ENCODE measurements at places on chromosomes 2 and 18.

- DNase-seq = no peak
Measured at GRCh38 chr2:28068088-28068487, 177.6 kb downstream of the BABAM2 start.

GRCh38 chr18:37362158-37362890 lies 203.3 kb downstream of the CELF4 start:
- peak; percentile 62 for DNase-seq

DNA sequence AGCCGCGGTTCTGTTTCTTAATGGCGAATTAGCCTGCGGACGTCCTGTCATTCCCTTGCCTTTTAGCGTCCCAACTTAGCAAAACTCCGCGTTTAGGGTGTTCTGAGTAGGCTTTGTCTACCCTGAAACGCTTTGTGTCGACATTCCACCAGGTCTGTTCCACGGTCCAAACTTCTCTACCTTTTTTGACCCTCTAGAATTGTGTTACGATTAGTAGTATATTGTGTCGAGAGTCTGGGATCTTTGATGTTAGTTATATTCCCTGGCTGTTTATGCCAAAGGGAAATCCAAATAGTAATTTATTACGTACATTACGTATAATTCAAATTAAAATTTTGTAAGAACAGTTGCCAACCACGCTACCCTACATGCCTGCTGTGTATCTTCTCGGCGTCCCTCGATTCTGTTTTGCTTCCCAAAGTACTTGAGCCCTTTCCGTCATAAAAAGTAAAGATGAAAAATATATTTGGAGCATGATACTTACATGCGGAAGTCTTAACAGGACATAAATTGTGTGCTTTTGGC lies 495 bp upstream of the TTC32 start:
- DNase-seq = no peak

DNA sequence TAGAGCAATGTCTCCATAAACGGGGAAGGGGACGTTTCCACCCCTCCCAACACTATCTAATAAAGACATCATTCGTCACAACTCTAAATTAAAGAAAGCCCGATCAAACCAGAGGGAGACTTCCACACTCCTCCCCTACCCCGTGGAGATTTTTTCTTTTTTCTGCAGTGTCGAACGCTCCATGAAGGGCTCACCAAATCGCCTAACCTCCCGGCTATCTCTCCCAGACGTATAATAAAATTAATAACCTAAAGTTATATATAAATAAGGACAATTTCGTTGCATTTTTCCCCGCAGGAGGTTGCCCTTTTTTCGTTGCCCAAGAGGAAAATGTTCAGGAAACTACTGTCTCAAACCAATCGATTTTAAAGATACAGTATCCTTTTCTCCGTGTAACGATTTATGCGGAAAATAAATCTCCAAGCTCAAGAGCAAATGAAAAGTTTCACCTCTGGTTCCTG lies 2.4 kb downstream of the EVX2 start:
- DNase-seq = no peak

DNA sequence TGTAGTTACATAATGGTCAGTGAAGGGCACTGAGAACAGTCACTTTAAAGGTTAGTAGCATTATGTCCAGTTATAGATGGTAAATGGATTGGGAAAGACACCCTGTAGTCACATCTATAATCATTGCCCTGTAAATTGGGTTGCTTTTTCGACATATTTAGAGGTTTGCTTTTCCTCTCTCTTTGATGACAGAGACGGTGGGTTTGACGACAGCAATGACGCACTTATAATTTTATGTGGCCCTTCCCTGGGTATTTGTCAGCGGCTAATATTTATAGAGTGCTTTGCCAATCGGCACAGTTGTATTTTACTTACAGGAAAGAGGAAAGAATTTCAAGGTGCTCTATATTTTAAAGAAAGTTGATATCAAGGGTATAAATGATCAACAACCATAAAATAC lies 2.8 kb downstream of the CPS1 start:
- DNase-seq = no peak

- DNase-seq = no peak
Measured at GRCh38 chr2:224158831-224159230, 119.7 kb upstream of the SERPINE2 start.

DNA sequence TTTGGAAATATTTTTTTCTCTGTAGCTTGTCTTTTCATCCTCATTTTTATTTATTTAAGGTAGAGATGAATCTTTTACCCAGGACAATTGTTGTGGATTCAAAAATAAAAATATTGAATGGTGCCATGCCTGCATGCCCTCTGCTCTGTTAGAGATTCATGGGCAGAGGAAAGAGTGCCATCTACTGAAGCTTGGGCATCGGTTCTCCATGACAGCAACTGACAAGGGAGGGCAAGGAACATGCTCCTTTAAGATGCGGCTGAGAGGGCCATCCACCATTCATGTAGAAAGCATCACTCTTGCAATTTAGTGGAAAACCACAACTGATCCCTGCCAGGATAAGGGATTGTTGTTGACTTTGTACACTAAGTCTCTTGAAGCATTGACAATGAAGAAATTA lies 79.9 kb downstream of the PARD3B start:
- DNase-seq = peak; percentile 31

DNA sequence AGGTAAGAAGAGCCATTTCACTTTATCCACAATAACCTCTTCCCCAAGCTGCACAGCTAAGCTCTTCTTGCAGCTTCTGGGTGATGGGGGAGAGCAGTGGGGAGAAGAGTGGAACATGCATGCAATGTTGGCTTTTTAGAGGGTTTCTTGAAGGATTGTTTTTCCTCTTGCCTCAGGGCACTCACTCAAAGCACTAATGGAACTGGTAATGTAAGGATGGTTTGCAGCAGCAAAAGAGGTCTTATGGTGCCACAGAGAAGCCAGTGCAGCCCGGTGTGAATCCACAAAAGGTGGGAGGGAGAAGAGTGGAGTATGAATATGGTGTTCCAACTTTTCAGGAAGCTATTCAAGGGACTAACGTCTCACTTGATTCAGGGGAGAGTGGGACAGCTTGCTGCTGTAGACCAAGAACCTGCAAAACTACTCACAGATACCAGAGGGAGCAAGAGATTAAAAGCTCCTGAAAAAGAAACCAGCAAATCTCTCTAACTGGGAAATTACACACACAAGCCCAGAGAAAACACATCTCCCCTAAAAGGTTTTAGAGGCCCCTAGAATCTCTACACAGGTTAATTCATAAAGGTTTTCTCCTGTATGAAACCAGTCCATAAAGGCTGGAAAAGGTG lies 116.4 kb downstream of the CHN1 start:
- no peak for DNase-seq

GRCh38 chr2:25367296-25367695 lies 25.6 kb upstream of the DNMT3A start:
- DNase-seq = no peak

- peak; percentile 21 for DNase-seq
Measured at GRCh38 chr18:57004366-57005121, 142.3 kb upstream of the BOD1L2 start.

DNA sequence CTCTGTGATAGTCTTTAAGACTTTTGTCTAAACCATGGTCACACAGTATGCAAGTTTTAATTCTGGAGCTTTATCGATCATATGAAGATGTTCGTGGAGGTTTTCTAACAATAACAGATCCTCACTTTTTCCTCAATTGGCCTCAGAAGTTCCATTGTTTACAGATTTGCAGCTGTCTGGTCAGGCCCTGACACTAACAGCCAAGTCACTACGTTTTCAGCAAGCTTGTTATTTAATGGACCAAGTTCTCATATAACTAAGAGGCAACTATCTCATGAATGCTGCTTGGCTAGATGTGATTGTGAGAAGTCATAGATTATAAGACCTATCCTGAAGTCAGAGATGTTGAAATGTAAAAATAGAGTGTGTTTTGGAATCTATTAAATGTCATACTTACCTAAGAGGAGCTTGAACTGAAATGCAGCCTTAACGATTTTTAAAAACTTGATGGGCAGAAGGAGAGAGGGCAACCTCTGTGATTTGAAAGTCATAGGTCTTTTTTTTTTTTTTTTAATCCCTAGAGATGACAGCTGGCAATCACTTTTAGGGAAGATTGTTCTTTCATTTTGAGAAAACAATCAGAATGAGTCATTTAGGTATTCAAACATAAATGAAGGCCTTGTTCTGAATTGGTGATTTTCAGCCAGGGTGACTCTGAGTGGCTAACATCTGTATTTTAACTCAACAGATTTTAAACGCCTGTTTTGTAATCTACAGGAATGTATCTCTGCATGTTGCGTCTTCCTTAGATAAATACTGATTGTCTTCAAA lies 48.4 kb upstream of the NEMP2 start:
- no peak for DNase-seq
